Stimulated activated naive CD4-positive, alpha-beta T cell treated with Interleukin-2 at 50 U/mL for 16 hours (primary cell): ENCODE measurements at places on chromosomes 2 and 18.

- no peak for DNase-seq
Measured at GRCh38 chr2:240412975-240413812, 22.3 kb upstream of the GPC1 start.

DNA sequence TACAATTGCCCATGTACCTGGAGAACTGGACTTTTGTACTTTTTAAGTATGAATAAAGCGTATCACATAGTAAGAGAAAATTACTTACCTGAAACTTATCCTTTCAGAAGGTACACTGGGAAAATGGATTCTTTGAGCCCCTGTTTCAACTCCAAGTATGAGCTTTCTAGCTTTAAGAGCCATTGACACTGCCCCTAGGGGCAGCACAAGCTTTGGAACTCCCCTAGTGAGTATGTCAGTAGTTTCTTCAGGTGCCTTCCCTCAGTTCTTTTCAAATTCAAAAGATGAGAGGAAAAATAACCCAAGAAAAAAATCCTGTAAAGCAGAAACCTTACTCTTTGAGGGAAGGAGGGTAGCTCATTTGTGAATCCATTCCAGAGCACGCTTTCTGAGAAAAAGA lies 124.1 kb downstream of the MEMO1 start:
- no peak for DNase-seq

DNA sequence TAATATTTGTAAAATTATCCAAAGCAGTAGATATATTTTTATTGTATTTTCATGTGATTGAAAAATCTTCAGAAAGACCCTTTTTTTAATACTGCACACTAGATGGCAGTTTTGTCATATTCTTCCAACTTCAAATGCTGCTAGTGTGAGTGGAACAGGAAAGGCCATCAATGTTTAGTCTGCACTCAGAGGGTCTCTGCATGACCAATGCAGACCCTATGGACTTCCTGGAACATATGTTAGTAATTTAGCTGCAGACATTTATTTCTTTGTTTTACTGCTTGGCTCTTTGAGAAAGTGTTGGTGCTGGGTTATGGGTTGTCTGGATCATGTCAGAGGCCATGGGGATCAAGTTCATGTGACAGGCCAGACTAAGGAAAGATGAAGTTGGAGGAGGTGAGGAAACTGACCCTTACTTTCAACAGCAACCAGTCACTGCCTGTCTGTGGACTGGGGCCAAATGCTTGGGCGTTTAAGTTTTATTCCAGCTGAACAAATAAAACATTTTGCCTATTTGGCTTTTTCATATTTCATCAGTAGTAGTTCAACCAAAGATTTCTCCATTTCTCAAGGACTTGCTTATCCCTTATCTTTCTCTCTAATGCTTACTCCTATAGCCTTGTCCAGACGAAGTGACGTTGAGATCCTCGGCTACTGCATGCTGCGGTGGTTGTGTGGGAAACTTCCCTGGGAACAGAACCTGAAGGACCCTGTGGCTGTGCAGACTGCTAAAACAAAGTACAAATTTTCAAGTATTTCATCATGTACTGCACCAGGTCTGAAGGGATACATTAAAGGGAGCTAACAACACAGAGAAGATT lies 84.8 kb downstream of the VRK2 start:
- no peak for DNase-seq

DNA sequence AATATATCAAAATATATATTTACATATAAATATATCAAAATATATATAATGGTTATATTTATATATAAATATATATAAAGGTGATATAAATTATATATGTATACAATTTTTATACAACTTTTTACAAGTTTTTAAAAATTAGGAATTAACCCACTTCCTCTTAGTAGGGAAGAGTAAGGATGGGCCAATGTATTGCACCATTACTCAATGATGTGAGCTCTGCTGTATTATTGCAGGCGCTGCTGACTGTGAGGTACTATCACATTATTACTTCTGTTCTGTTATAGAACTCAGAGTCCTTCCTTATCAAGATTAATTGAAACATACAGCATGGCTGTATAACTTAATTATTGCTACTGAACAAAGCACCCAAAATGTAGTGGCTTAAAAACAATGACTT lies 46.0 kb downstream of the CCDC195 start:
- no peak for DNase-seq

- no peak for DNase-seq
Measured at GRCh38 chr18:36825526-36825925, 3.3 kb downstream of the TPGS2 start.

GRCh38 chr18:48485828-48486405 lies 52.9 kb upstream of the CTIF start:
- no peak for DNase-seq

DNA sequence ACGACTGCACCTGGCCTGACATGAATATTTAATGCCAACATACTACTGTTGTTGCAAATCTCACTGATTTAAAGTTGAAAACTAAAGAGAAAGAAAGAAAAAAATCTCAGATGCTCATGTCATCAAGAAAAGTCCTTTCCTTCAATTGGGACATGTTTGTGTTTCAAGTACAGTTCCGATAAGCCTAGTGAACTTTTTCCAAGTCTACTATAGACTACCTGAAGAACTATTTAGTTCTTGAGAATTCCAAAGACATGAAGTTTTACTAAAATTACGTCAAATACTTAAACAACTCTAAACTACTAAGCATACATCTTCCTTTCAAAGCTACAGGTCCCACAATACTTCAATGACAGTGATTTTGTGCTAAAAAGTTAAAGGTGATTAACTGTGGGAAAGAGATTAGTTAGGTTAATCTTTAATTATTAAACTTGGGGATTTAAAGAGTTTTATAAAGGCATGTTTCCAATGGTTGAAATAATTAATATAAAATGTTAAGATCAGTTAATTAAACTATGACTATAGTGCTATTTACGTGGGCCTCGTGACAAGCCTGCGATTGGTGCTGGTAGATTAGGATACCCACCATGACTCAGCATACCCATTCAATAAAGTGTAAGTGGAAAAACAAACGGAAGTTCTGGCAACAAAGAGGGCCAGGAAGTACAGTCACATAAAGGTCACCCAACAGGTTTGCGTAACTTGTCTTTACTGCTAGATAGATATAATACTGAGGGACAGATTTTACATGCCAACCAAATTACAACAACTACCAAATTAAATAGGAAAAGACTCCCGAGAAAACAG lies 55.5 kb downstream of the SEPTIN10 start:
- no peak for DNase-seq

GRCh38 chr2:199278099-199278498 lies 179.6 kb downstream of the SATB2 start:
- no peak for DNase-seq

GRCh38 chr2:28567061-28567471 lies 71.2 kb downstream of the PLB1 start:
- no peak for DNase-seq

GRCh38 chr2:230537531-230537976 lies 121.6 kb downstream of the SP100 start:
- DNase-seq, result no peak

DNA sequence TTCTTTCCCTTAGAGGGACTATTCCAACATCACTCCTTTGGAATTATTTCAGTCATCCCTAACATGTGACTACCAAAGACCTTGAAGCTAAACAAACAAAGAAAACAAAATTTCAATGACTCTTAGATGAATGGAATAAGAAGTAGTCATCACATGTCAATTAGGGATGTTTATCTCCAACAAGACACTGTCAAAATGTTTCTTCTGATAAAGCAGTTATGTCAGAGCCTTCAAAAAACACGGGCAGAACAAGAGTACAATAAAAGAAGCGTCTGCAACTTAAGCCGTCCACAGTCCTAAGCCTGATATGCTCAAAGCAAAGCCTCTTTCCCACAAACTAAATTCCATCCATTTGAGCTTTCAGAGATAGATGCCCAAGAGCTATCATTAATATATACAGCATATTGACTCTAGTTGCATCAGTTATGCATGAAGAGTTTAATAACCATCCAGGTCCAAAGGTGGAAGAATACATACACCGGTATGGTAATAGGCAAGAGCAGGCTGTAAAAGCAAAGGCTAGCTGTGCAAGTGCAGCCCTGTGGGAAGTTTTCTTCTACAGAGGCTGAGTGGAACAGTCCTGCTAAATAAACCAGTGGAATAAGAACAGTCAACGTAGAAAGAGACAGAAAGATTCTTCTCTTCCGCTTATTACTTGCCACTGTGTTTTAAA lies 98.1 kb downstream of the ICA1L start:
- no peak for DNase-seq

GRCh38 chr2:27901234-27901633 lies 10.7 kb downstream of the BABAM2 start:
- peak; percentile 28 for DNase-seq

- no peak for DNase-seq
Measured at GRCh38 chr2:216348756-216349308, 23.5 kb downstream of the MARCHF4 start.

DNA sequence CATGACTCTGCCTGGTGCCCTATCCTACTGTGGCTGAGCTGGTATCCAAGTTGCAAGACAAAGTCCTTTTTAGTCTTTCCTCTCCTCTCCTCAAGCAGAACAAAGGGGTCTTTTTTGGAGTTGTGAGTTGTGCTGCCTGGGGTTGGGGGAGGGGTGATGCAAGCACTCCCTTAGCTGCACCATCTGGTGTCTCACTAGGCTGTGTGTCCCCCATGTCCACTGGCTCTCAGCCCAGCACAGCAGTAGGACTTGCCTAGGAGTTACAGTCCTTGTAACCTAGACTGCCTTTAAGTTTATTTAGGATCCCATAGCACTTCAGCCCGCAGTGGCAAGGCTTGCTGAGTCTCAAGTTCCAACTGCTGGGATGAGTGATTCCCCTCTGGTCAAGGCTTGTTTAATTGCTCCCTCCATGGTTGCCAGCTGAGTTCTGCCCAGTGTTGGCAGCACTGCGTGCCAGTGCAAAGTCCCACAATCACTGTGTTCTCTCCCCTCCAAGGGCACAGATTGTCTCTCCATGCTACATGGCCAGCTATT lies 13.2 kb upstream of the ILKAP start:
- no peak for DNase-seq

DNA sequence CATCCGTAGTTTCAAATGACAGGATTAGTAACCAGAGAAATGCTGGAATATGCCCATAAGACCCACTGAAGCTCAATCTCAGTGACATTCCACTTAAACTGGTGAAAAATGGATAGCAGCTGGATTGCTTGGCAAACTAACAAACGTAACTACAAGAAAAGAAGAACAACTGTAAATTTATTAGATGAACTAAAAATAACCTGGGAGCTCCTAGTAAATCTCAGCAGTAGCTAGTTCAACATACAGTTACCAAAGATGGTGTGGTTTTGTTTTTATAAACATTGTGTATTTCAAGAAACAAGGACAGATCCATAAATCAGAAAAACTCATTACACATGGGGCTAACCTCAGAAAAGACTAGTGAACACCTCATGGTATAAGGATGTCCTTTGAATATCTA lies 531.9 kb downstream of the XIRP2 start:
- DNase-seq, result no peak

DNA sequence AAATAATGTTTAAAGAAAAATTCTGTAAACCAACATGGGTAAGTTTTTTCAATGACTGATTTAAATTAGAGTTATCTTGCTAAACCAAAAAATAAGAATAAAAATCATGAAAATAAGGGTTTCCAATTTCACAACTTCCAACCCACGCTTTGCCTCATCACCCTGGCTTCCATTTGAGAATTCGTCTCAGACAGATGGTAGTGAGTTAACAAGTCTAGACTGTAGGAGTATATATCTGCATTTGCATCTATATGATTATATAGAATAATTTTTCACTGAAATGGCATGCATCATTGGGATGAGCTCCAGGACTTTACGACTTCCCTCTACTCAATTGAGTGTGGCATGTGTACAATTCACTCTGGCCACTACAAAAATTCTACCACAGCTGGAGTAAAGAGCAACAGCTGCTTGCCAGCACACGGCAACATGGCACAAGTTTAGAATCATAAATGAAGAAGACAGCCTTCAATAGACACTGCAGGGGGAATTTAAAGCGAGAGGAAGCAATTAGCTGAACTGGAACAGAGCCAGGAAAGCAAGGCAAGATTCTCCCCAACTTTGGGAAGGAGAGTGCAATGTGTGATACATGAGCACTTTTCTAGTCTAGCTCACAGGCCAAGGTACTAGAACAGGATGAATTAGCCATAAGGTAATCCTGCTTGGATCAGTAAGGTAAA lies 1673.5 kb upstream of the CELF4 start:
- DNase-seq, result no peak

- no peak for DNase-seq
Measured at GRCh38 chr2:18645315-18645714, 55.9 kb upstream of the NT5C1B start.

DNA sequence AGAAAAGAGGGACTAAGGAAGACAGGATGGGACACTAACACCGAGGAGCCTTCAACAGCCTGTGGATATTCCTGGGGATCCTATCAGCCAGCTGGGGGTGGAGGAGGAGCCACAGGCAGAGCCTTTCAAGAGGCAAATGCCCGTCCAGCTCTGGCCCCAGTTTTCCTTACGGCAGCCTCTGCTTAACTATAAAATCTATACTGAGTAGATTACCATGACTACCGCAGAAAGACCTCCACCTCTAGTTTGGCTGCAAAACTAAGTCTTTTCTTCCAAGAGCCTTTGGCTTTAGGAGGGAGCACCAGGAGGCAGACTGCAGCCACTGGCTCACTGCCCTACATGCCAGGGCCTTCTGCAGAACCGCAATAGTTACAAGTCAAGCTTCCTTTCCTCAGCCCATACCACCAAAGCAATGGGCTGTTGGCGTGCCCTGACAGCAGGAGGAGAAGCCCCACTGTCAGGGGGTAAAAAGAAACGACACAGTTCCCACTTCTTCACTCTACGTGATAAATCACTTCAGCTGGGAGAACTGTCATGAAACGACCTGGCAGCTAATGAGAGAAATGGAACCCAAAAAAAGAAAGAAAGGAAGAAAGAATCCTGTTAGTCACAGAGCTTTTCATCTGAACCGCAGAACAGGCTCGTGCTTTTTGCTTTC lies 25.1 kb upstream of the CREB1 start:
- no peak for DNase-seq

DNA sequence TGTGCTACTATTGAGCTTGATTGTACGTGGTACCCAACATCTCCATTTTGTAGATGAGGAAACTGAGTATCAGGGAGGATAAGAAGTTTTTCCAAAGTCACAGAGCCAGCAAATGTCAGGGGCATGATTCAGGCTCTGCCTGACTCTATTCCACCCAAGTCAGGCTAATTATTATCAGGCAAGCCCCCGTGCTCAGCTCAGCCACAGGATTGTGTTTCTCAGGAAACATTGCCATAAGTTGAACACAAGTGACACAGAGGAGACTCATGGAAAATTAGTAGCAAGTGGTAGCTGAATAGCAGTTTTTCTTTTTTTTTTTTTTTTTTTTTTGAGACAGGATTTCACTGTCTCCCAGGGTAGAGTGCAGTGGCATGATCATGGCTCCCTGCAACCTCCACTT lies 260.5 kb downstream of the C1D start:
- no peak for DNase-seq

- no peak for DNase-seq
Measured at GRCh38 chr2:113895301-113895700, 5.4 kb downstream of the ACTR3 start.
